Sigmoid colon (tissue), 7 donors: ENCODE measurements at places on chromosomes 13 and 19. TPM values are rescaled to one million over a fixed set of nuclear protein-coding genes. Genes with fewer than 3 reads are reported as not detected.
A peak's percentile ranks its signal among the peaks of the same experiment; 100 is the strongest.

- no peak overlapping the region for H3K4me3 ChIP-seq
- no peaks in the 10 kb centered on the region for H3K36me3 ChIP-seq
- H3K27me3 ChIP-seq, result no peaks in the 10 kb centered on the region
- H3K27ac ChIP-seq, result no peak overlapping the region
- DNase-seq, result no peak
Observed at GRCh38 chr19:33157906-33158305, 26.0 kb downstream of the WDR88 start.

DNA sequence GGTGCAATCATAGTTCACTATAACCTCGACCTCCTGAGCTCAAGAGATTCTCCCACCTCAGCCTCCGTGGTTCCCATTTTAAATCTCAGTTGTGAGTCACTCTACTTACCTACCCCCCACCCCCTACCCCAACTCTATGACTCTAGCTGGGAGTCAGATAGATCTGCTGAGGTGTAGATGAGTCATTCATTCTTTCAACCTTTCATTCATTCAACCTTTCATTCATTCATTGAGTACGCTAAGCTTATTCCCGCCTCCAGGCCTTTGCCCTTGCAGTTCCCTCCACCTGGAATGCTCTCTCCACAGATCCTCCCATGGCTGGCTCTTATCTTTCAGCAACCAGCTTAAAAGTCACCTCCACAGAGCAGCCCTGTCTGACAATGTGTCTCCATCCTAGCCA is 1.1 kb upstream of the MAST1 start:
- H3K27ac ChIP-seq, result no peak overlapping the region
- peaks cover 100% of the 10 kb centered on the region for H3K27me3 ChIP-seq
- H3K36me3 ChIP-seq, result no peaks in the 10 kb centered on the region
- H3K4me3 ChIP-seq, result no peak overlapping the region
- peaks cover 46% of the 10 kb centered on the region for H3K4me1 ChIP-seq

DNA sequence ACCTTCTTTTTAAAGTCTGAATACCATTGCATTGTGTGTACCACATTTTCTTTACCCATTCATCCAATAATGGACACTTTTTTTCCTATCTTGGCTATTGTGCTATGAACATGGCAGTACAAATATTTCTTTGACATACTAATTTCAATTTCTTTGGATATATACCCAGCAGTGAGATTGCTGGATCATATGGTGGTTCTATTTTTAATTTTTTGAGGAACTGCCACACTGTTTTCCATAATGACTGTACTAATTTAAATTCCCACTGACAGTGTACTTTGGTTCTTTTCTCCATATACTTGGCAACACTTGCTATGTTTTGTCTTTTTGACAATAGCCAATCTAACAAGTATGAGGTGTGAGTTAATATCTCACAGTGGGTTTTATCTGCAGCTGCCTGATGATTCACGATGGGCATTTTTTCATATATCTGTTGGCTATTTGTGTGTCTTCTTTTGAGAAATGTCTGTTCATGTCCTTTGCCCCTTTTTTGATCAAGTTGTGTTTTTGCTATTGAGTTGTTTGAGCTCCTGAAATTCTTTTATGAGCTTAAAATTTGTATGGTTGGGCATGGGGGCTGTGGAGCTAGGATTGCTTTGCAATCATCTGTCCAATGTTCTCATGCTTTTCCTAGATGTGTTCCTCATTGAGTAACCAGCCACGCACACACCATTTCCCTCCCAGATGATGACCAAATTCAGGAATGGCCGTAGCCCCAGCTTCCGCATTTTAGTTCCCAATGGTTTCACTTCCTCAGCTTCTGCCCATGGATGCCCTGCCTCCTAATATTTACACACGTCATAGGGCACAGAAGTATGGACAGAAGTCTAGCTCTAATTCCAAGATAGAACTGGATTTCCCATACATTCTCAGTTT is 380.0 kb upstream of the SGCG start:
- H3K4me1 ChIP-seq, result no peaks in the 10 kb centered on the region
- no peaks in the 10 kb centered on the region for H3K36me3 ChIP-seq
- peak; percentile 68 for DNase-seq
- no peak overlapping the region for H3K4me3 ChIP-seq
- H3K27me3 ChIP-seq, result peaks cover 5% of the 10 kb centered on the region

GRCh38 chr19:51821456-51821855 is 26.5 kb downstream of the FPR3 start:
- no peak overlapping the region for H3K27ac ChIP-seq
- no peak for DNase-seq
- H3K4me1 ChIP-seq, result no peaks in the 10 kb centered on the region
- no peak overlapping the region for H3K4me3 ChIP-seq
- H3K27me3 ChIP-seq, result no peaks in the 10 kb centered on the region
- H3K36me3 ChIP-seq, result no peaks in the 10 kb centered on the region

GRCh38 chr19:17327654-17328516 is 6.8 kb downstream of the ANO8 start:
- DNase-seq, result peak; percentile 89
- peaks cover 22% of the 10 kb centered on the region for H3K4me1 ChIP-seq
- H3K36me3 ChIP-seq, result peaks cover 8% of the 10 kb centered on the region
- peaks cover 27% of the 10 kb centered on the region for H3K27me3 ChIP-seq
- H3K4me3 ChIP-seq, result peak overlapping the region; percentile 39

- no peaks in the 10 kb centered on the region for H3K27me3 ChIP-seq
- peak overlapping the region; percentile 80 for H3K27ac ChIP-seq
- no peaks in the 10 kb centered on the region for H3K36me3 ChIP-seq
- no peak for DNase-seq
- H3K4me3 ChIP-seq, result no peak overlapping the region
Observed at GRCh38 chr13:44854313-44855060, 134.8 kb downstream of the NUFIP1 start.

Gene SIGLEC5
- 0.68 TPM for total RNA-seq

GRCh38 chr13:98447881-98448641 is 128.8 kb downstream of the STK24 start:
- H3K27ac ChIP-seq, result peak overlapping the region; percentile 82
- H3K4me1 ChIP-seq, result peaks cover 34% of the 10 kb centered on the region
- H3K4me3 ChIP-seq, result no peak overlapping the region
- DNase-seq, result no peak

- no peak overlapping the region for H3K4me3 ChIP-seq
- H3K4me1 ChIP-seq, result peaks cover 12% of the 10 kb centered on the region
- H3K36me3 ChIP-seq, result no peaks in the 10 kb centered on the region
- no peak for DNase-seq
- no peaks in the 10 kb centered on the region for H3K27me3 ChIP-seq
Observed at GRCh38 chr13:53048880-53049279, 20.3 kb downstream of the OLFM4 start.

Gene ONECUT3
- total RNA-seq, result not detected

Gene SCN1B
- 3.0 TPM for total RNA-seq

Gene C2CD4C
- 0.55 TPM for total RNA-seq

GRCh38 chr19:1360818-1361461 is 22.8 kb upstream of the NDUFS7 start:
- no peaks in the 10 kb centered on the region for H3K27me3 ChIP-seq
- DNase-seq, result peak; percentile 86
- H3K27ac ChIP-seq, result peak overlapping the region; percentile 78
- H3K4me1 ChIP-seq, result peaks cover 44% of the 10 kb centered on the region
- peak overlapping the region; percentile 34 for H3K4me3 ChIP-seq

GRCh38 chr13:20191311-20192157 is 1.2 kb downstream of the GJB2 start:
- no peak for DNase-seq
- no peaks in the 10 kb centered on the region for H3K36me3 ChIP-seq
- H3K27ac ChIP-seq, result no peak overlapping the region
- H3K4me3 ChIP-seq, result peak overlapping the region; percentile 36
- peaks cover 38% of the 10 kb centered on the region for H3K27me3 ChIP-seq
- peaks cover 24% of the 10 kb centered on the region for H3K4me1 ChIP-seq

Gene HS6ST3
- total RNA-seq, result 0.71 TPM

DNA sequence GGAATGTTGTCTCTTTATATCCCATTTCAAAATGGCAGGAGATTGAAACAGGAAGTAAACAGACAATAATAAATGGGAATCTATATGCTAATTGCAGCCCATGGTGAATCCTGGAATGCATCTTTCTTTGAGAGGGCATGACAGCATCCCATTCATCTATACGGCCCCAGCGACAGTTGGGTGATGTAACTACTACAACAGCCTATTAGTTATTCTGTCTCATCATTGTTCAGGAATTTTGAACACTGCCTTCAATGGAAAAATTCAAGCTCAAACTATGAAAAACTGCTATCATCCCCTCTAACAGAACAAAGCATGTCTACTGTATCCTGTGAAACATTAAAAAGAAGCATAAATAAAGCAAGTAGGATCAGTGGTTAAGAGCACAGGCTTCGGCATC is 262.1 kb downstream of the DCT start:
- H3K36me3 ChIP-seq, result no peaks in the 10 kb centered on the region
- no peak for DNase-seq
- no peaks in the 10 kb centered on the region for H3K27me3 ChIP-seq
- no peaks in the 10 kb centered on the region for H3K4me1 ChIP-seq
- H3K4me3 ChIP-seq, result no peak overlapping the region

DNA sequence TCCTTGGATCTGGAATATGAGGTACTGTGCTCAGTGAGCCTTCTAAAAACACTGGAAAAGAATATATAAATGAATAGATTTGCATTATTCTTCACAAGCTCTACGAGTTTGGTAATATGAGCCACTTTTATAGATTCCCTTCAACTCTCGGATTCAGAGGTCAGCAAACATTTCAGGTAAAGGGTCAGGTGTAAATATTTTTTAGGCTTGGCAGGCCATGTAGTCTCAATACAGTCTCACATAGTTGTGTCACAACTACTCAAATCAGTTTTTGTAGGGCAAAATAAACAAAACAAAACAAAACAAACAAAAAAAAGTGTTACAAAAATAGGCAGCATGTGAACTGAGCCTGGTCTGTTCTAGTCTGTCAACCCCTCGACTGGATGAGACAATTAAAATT is 57.4 kb downstream of the PSPC1 start:
- H3K4me3 ChIP-seq, result no peak overlapping the region
- no peak for DNase-seq
- H3K27ac ChIP-seq, result no peak overlapping the region
- H3K36me3 ChIP-seq, result peaks cover 32% of the 10 kb centered on the region
- no peaks in the 10 kb centered on the region for H3K4me1 ChIP-seq
- no peaks in the 10 kb centered on the region for H3K27me3 ChIP-seq

DNA sequence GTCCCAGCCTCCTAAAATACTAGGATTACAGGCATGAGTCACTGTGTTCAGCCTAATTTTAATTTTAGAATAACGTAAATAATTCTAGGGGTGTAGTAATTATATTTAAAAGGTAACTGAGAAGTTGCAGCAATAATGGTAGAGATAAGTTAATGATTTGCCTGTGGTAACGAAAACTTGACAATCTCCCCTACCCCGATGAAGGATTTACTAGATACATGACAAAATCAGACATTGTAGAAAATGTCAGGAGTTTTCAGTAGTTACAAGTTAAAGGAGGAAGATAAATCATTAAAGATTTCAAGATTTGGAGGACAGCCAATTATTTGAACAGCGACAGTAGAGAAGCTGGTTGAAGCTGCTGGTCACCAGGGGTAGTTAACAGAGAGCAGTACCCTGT is 652.2 kb upstream of the PCDH20 start:
- H3K36me3 ChIP-seq, result no peaks in the 10 kb centered on the region
- H3K27me3 ChIP-seq, result no peaks in the 10 kb centered on the region
- no peak for DNase-seq
- no peaks in the 10 kb centered on the region for H3K4me1 ChIP-seq
- H3K4me3 ChIP-seq, result no peak overlapping the region
- H3K27ac ChIP-seq, result no peak overlapping the region

- H3K36me3 ChIP-seq, result peaks cover 36% of the 10 kb centered on the region
- no peaks in the 10 kb centered on the region for H3K27me3 ChIP-seq
- no peaks in the 10 kb centered on the region for H3K4me1 ChIP-seq
- no peak overlapping the region for H3K27ac ChIP-seq
- DNase-seq, result no peak
- H3K4me3 ChIP-seq, result no peak overlapping the region
Observed at GRCh38 chr19:55684946-55685681, 10.1 kb downstream of the EPN1 start.

Gene ZNF493
- 36.7 TPM for total RNA-seq

- no peak overlapping the region for H3K27ac ChIP-seq
- no peak for DNase-seq
- H3K36me3 ChIP-seq, result no peaks in the 10 kb centered on the region
- H3K27me3 ChIP-seq, result no peaks in the 10 kb centered on the region
Observed at GRCh38 chr19:34484328-34484727, 2.8 kb downstream of the WTIP start.

Gene ZNF442
- 2.9 TPM for total RNA-seq

DNA sequence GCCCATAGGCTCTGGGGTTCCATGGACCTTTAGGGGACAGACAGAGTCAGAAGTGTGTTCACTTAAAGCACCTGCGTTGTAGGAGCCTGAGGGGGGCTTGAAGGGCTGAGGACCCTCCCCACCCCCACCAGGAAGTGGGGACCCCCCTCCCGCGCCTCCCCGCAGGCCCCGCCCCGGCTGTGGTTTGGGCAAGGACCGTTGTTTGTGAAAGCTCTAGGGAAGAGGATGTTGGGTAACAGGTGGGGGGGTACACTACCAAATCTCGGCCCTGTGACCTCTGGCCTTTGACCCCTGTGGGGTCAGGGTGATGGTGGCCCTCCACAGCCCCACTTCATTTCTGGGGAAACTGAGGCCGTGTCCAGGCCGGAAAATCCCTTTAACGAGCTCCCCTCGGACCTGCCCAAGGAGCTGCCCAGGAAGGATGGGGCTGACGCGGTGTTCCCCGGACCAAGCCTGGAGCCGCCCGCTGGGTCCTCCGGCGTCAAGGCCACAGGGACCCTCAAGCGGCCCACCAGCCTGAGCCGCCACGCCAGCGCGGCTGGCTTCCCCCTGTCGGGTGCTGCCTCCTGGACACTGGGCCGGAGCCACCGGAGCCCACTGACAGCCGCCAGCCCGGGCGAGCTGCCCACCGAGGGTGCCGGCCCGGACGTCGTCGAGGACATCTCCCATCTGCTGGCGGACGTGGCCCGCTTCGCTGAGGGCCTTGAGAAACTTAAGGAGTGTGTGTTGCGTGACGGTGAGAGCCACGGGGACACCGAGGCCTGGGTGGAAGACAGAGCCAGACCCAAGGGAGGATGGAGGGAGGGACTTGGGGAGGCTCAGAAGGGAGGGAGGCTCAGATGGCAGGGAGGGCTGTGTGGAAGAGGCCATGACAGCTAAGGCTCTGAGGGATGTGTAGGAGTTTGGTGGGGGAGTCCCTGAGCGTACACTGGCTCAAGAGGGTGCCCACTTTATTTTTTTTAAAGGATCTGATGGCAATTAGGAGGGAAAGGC is 1.3 kb downstream of the ARHGAP45 start:
- H3K36me3 ChIP-seq, result no peaks in the 10 kb centered on the region
- H3K4me1 ChIP-seq, result peaks cover 52% of the 10 kb centered on the region
- H3K27me3 ChIP-seq, result peaks cover 83% of the 10 kb centered on the region

Gene PRSS57
- total RNA-seq, result not detected

Gene FBXO17
- 28.6 TPM for total RNA-seq

DNA sequence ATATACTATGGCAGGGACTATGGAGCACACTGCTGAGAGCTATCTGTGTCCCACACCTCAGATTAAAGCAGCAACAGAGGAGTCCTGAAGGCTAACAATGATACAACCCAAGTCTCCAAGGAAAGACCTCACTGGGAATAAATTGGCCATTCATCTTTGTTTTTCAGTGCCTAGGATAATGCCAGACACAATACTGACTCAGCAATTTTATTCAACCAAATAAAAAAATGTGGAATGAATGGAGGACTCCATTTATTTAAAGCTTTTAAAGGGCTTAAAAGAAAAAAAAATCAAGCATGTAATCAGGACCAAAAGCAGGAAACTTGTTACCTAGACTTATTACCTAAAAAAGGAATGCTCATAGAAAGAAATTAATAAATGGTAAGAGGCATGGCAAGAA is 960.5 kb downstream of the PCDH17 start:
- H3K4me1 ChIP-seq, result no peaks in the 10 kb centered on the region
- no peak overlapping the region for H3K4me3 ChIP-seq
- H3K27me3 ChIP-seq, result no peaks in the 10 kb centered on the region
- no peak for DNase-seq
